Fibroblast of skin of right quadriceps (primary cell): ENCODE measurements at places on chromosomes 5 and 9.

DNA sequence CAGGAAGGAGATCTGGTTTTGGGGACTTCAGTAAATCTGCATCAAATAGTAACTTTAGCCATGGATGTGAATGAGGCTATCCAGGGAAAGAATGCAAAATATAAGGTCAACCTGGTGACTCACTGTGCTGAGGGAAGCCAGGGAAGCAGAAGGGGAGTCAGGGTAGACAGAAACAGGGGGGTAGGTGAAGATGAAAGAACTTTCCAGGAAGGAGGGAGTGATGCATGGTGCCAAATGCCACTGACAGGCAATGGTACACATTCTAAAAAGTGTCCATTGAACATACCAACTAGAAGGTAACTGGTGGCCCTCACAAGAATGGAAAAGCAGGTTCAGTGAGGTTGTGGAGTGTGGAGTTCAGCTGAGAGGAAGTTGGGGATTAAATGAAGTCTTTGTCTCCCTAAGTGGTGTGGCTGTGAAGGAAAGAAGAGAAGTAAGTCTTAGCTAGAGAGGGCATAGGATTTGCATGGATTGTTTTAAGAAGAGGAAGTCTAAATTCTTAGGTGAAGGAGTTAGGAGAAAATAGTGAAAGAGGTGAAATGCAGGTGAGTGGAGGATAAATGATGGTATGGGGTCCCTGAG is 35.5 kb downstream of the PALM2AKAP2 start:
- DNase-seq = peak; percentile 66

DNA sequence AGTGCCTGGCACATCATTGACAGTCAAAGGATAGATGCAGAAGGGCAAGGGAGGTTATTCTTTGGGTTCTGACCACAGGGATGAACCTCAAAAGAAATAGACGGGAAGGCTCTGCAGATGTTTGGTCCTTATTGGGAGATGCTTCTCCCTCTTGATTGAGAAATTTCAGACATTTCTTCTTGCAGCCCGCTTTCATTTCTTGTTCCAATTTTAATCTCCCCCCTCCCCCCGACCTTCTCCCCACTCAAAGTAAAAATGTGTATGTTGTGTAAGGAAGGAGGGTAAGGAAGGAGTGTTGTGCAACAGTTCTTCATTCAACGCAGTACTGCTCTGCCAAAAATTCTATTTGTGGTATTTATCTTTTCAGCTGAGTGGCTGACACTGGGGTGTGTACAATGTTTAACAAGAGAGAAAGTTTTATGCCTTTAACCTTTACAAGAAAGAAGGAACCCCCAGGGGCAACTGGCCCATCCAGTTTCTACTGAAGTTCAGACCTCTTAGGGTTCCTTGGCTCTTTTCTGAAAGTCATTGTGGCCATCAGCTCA is 46.3 kb upstream of the TNFSF15 start:
- peak; percentile 91 for DNase-seq

DNA sequence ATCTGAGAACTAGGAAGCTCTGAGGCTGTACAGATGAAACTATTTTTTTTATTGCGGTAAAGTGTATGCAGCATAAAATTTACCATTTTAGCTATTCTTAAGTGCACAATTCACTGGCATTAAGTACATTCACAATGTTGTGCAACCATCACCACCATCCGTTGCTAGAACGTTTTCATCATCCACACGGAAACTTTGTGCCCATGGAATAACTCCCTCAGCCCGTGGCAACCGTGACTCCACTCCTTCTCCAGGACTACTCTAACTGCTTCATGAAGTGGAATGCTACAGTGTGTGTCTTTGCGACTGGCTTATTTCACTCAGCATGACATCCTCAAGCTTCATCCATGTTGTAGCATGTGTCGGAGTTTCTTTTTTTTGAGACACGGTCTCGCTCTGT is 57.1 kb downstream of the COL23A1 start:
- no peak for DNase-seq

DNA sequence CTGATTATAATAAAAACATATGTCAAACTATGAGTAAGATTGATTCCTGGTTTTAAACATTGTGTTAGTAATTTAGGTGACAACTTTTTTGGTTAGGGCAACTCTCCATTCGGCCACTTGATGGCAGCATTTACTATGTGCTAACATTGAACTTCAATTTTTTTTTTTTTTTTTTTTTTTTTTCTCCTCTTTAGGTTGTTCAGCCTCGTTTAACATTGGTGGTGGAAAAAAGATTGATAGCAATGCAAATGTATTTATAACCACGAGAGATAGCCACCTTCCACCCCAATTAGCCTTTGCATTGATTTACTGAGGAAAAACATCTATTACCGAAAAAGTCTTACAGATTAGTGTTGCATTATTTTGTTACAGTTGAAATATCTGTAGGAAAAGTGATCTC is 159.1 kb downstream of the CSNK1G3 start:
- DNase-seq = peak; percentile 46

- DNase-seq = peak; percentile 57
These were observed 735 bp downstream of the ECPAS start for GRCh38 chr9:111483439-111483857.

- DNase-seq = no peak
These were observed 306.5 kb upstream of the RPS23 start for GRCh38 chr5:82584631-82585030.

DNA sequence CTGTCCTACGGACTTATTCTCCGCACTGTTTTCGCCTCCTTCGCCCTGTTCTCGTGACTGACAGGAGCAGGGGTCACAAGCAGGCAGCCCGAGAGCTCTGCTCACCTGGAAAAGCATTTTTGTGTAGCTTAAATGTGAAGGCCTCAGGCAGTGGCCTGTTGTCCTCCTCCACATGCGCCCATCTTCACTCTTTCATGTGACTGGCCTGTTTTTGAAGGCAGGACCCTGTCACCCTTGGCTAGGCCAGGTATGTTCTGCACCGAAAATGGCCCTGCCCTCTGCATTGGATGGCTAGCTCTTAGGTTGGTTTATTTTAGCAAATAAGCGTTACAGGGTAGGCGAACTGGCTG is 614 bp upstream of the CPLANE1 start:
- DNase-seq = no peak

DNA sequence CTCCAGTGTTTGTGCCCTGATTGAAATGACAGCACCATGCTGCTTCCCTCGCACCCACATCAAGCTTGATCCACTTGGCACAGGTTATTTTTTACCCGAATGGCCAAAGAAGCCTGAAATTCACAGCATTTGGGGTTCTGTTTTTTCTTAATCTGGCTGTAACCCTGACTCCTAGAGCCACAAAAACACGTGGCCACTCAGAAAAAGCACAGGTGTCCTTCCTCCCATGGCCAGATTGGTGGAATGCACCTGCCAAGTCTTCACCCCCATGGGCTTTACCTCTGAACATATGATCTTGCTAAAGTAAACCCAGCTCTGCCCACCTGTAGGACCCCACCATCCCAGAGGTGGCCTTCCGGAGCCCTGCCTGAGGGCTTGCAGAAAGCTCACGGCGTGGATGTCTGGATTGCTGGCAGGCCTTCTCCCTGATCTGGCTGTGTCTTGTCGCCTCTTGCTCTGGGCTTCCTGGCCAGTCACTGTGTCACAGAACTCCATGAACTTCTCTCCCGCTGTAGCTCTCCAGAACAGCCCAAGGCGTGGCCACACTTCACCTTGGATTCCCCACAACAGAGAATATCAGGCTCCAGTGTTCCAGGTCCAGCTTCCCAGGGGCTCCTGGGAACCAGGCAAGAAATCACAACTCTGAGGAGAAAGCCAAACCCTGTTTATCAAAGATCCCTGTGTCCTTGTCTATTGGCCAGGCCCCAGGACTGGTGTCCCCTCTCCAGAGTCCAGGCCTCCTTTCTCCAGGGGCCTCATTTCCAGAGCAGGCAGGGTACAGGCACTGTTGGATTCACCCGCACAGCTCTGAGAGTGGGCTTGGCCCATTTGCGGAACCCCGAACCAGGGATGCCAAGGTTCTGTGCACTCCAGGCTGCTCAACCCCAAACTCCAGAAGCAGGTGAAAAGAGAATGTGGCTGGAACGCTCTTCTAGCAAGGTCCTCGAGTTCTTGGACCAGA is 272.5 kb downstream of the SYK start:
- DNase-seq = no peak

- no peak for DNase-seq
These were observed 17.7 kb downstream of the RFX3 start for GRCh38 chr9:3508078-3508431.

GRCh38 chr9:129569502-129570449 is 51.1 kb downstream of the C9orf50 start:
- DNase-seq = peak; percentile 43

DNA sequence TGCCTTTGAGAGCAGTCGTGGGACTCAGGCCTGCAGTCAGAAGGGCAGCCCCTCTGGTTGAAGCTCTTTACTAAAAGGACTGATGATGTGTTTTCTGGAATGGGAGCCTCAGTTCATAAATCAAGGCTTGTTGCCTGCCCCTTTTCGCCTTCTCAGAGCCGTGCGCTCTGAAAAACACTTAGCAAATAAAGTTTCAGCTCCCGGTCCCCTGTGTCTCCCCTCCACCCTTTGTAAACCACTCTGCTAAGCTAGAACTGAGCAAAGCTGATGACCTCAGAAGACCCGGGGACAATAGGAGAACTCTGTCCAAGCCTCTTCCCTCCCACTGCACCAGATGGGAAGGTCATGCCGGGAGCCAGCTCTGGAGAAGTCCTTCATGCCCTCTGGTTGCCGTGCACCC is 39.3 kb upstream of the ADRA1B start:
- DNase-seq = no peak

DNA sequence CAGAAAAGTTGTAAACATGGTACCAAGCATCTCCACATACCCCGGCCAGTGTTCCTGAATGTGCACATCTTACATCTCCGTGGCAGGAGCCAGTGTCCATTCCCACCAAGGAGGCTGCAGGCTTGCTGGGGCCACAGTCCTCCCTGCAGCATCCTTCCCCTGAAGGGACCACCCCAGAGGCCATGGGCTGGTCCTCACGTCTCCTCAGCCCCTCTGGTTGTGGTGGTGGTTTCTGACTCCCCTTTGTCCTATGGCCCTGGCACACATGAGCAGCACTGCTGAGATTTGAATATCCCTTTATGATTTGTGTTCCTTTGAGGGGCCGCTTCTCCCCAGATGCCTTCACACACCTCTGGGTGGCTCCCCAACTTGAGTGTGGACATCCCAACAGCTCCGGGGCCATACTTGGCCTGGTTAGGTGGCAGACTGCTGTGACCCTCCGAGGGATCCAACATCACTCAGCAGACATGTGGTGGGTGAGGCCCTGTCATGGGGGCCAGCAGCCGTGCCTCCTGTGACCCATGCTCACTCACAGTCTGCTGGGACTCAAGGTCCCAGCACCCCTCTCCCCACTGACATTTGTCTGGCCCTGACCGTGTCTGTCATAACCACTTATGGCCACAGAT is 14.3 kb downstream of the PHF2 start:
- DNase-seq = no peak
